ENCODE measurements at places on chromosomes 1 and 21. TPM values are rescaled to one million over a fixed set of nuclear protein-coding genes. Genes with fewer than 3 reads are reported as not detected.

- H3K27me3 ChIP-seq = no peaks in the 10 kb centered on the region
- H3K4me1 ChIP-seq = no peaks in the 10 kb centered on the region
- H3K4me3 ChIP-seq = no peak overlapping the region
- no peak overlapping the region for H3K27ac ChIP-seq
These were observed 510.0 kb downstream of the LTN1 start for GRCh38 chr21:28482657-28483056.

GRCh38 chr1:20210736-20211460, 24.6 kb upstream of the PLA2G2C start:
- no peak for DNase-seq
- H3K4me1 ChIP-seq = peaks cover 12% of the 10 kb centered on the region
- no peak overlapping the region for H3K4me3 ChIP-seq

DNA sequence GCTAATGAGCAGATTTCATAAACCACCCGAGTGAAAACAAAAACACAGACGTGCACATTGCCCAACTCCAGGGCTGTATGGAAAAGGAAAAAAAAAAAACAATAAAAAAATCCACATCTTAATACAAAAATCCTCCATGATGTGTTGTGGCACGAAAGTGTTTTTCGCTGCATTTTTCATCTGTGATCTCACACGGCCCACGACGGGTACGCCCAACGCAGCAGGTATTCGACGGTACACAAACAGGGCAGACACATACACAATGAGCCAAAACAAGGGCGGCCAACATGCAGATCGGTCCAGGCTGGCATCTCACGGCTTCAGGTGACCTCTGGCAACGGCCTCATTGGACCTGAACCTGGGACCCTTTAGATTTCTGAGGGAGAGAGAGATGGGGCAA, 31.1 kb downstream of the CASZ1 start:
- no peak overlapping the region for H3K27ac ChIP-seq
- H3K4me3 ChIP-seq = no peak overlapping the region
- DNase-seq = no peak
- H3K36me3 ChIP-seq = no peaks in the 10 kb centered on the region
- H3K4me1 ChIP-seq = peaks cover 7% of the 10 kb centered on the region
- no peaks in the 10 kb centered on the region for H3K27me3 ChIP-seq

- peaks cover 6% of the 10 kb centered on the region for H3K4me1 ChIP-seq
- no peak overlapping the region for H3K4me3 ChIP-seq
- no peak overlapping the region for H3K27ac ChIP-seq
- DNase-seq = no peak
- H3K27me3 ChIP-seq = no peaks in the 10 kb centered on the region
These were observed 285.2 kb upstream of the SGIP1 start for GRCh38 chr1:66248746-66249145.

GRCh38 chr1:221246628-221247415, 367.6 kb downstream of the HLX start:
- H3K27ac ChIP-seq = no peak overlapping the region
- H3K36me3 ChIP-seq = no peaks in the 10 kb centered on the region
- no peaks in the 10 kb centered on the region for H3K4me1 ChIP-seq
- H3K27me3 ChIP-seq = no peaks in the 10 kb centered on the region
- no peak overlapping the region for H3K4me3 ChIP-seq

DNA sequence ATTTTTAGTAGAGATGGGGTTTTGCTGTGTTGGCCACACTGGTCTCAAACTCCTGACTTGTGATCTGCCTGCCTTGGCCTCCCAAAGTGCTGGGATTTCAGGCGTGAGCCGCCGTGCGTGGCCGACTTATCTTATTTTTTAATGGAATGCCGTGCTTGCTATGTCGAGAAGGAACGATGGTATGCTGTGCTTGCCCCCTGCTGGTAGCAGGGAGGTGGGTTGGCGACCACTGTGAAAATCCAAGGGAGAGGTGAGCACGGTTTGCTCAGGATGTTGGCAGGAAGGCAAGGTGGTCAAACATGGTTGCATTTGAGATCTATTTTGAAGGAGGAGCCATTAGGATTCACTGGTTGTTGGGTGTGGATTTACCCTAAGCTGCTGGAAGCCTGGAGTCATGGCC, 45.8 kb upstream of the RCC2 start:
- H3K36me3 ChIP-seq = no peaks in the 10 kb centered on the region
- peaks cover 6% of the 10 kb centered on the region for H3K4me1 ChIP-seq
- H3K4me3 ChIP-seq = no peak overlapping the region
- DNase-seq = peak; percentile 77

- no peak overlapping the region for H3K4me3 ChIP-seq
- no peaks in the 10 kb centered on the region for H3K4me1 ChIP-seq
- H3K27me3 ChIP-seq = no peaks in the 10 kb centered on the region
These were observed 18.4 kb downstream of the ATPAF1 start for GRCh38 chr1:46649764-46650163.

GRCh38 chr1:12196641-12197482, 30.1 kb downstream of the TNFRSF1B start:
- no peaks in the 10 kb centered on the region for H3K36me3 ChIP-seq
- no peak overlapping the region for H3K27ac ChIP-seq
- H3K4me3 ChIP-seq = no peak overlapping the region
- DNase-seq = peak; percentile 82

DNA sequence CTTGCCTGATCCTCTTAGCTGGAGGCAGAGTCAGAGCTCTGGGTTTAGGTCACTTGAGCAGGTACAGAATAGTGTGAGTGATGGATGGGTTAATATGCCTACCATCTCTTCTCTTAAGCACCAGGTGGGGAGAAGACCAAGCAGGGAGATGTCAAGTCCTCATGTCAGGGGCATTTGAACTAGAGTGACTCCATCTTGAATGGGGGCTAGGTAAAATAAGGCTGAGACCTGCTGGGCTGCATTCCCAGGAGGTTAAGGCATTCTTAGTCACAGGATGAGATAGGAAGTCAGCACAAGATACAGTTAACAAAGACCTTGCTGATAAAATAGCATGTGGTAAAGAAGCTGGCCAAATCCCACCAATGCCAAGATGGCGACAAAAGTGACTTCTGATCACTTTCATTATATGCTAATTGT, 77.4 kb upstream of the BTG3 start:
- DNase-seq = no peak
- H3K27me3 ChIP-seq = no peaks in the 10 kb centered on the region
- H3K4me1 ChIP-seq = no peaks in the 10 kb centered on the region
- H3K36me3 ChIP-seq = 0 out of 2 replicates have a peak, but pooled peaks cover 3% of the 10 kb centered on the region

GRCh38 chr1:232009741-232010140, 383.2 kb downstream of the DISC1 start:
- H3K27ac ChIP-seq = no peak overlapping the region
- no peaks in the 10 kb centered on the region for H3K36me3 ChIP-seq

DNA sequence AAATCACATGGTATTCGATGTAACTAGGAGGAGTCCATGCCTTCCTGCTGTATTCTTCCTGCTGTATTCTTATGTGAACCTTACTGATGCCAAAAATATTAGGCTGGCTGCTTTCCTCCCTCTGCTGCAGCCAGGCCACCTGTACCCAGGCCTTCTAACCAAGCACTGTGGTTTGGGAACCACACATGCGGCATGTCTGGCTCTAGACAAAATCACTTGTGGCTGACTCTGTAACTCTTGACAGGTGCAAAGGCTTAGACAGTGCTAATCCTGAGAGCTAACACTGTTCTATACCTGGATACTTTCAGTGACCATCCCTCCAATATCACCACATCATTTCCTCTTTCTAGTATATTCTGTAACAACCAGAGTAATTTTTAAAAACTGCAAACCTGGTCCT, 67.7 kb downstream of the PCP4 start:
- no peak overlapping the region for H3K27ac ChIP-seq
- DNase-seq = no peak
- H3K36me3 ChIP-seq = no peaks in the 10 kb centered on the region
- H3K27me3 ChIP-seq = no peaks in the 10 kb centered on the region

- H3K27ac ChIP-seq = no peak overlapping the region
- H3K4me3 ChIP-seq = no peak overlapping the region
- peaks cover 24% of the 10 kb centered on the region for H3K27me3 ChIP-seq
- no peak for DNase-seq
These were observed 29.1 kb upstream of the JUN start for GRCh38 chr1:58812926-58813325.

- 0 out of 2 replicates have a peak, but pooled peaks cover 7% of the 10 kb centered on the region for H3K36me3 ChIP-seq
- no peaks in the 10 kb centered on the region for H3K27me3 ChIP-seq
- peaks cover 22% of the 10 kb centered on the region for H3K4me1 ChIP-seq
- H3K4me3 ChIP-seq = peak within 1 kb of the TSS; percentile 88
These were observed at the start of gene B4GALT2 for GRCh38 chr1:43978551-43979260. TSS of gene B4GALT2 (plus strand) at chr1:43979210. CDS start at chr1:43981161, 1,951 bp downstream.

DNA sequence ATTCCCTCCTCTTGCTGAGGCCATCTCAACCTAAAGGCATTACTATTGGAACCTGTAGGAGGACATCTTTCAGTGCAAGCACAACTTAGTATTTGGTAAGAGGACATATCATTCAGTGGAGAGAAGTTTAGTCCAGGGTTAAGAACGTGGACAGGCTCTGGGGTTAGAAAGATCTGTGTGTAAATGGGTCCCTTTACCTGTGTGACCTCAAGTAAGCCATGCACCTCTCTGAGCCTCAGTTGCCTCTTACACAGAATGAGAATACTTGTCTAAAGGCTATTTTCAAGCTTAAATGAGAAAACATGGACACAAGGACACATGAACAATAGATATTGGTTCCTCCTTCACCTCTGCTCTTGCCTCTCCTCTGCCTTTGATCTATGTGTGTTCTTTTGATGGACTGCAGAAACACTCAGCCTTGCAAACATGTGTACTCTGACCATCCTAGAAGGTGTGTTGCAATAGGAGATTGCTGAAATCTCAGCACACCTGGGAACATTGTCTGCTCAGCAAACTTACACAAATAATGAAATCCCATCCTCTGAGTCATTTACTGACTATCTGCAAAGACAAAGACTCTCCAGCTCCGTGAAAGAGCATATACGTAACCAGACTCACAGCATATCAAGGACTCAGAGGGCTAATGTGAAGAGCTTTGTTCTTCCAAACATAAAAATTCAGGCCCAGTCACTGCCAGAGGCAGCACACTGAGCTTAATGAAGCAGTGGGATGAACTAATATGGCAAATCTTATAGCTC, 143.8 kb downstream of the DAB1 start:
- H3K27ac ChIP-seq = no peak overlapping the region
- no peaks in the 10 kb centered on the region for H3K4me1 ChIP-seq
- DNase-seq = peak; percentile 20
- H3K27me3 ChIP-seq = no peaks in the 10 kb centered on the region
- no peak overlapping the region for H3K4me3 ChIP-seq
- H3K36me3 ChIP-seq = no peaks in the 10 kb centered on the region

- H3K4me3 ChIP-seq = no peak overlapping the region
- no peaks in the 10 kb centered on the region for H3K27me3 ChIP-seq
- H3K27ac ChIP-seq = no peak overlapping the region
- H3K36me3 ChIP-seq = no peaks in the 10 kb centered on the region
- H3K4me1 ChIP-seq = peaks cover 4% of the 10 kb centered on the region
These were observed 1.8 kb upstream of the C1orf74 start for GRCh38 chr1:209786146-209786545.

GRCh38 chr21:46532080-46532479, 72.8 kb downstream of the S100B start:
- H3K27me3 ChIP-seq = no peaks in the 10 kb centered on the region
- no peak overlapping the region for H3K4me3 ChIP-seq
- DNase-seq = no peak
- peaks cover 3% of the 10 kb centered on the region for H3K36me3 ChIP-seq
- H3K27ac ChIP-seq = no peak overlapping the region
- no peaks in the 10 kb centered on the region for H3K4me1 ChIP-seq

DNA sequence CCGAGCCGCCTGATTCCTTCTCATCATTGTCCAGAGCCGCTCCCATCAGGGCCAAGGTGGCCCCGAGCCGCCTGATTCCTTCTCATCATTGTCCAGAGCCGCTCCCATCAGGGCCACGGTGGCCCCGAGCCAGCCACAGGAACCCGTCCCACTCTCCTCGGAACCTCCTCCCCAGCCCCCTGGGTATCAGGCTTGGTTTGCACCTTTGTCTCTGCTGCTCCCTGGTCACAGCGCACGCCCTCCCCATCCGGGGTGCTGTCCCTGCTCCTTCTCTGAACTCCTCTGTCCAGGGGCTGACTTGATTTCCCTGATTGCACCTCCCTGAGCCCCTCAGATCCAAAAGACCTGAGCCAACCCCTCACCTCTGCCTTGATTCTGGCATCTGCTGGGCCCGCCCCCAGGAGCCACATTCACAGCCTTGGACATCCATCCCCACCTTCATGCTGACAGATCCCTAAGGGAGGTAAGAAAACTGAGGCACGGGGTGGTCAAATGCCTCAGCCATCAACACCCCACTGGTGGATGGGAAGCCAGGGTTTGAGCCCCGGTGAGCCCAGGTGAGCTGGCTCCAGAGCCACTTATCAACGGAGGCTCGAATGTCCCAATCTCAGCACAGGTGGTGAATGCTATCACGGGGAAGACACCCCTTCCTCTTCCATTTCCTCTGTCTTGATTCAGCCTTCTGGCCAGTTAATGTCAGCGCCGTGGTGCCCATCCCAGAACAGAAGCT, 25.6 kb upstream of the COL18A1 start:
- H3K27ac ChIP-seq = no peak overlapping the region
- H3K4me1 ChIP-seq = peaks cover 7% of the 10 kb centered on the region
- H3K27me3 ChIP-seq = no peaks in the 10 kb centered on the region
- no peak overlapping the region for H3K4me3 ChIP-seq
- no peak for DNase-seq
- H3K36me3 ChIP-seq = no peaks in the 10 kb centered on the region

DNA sequence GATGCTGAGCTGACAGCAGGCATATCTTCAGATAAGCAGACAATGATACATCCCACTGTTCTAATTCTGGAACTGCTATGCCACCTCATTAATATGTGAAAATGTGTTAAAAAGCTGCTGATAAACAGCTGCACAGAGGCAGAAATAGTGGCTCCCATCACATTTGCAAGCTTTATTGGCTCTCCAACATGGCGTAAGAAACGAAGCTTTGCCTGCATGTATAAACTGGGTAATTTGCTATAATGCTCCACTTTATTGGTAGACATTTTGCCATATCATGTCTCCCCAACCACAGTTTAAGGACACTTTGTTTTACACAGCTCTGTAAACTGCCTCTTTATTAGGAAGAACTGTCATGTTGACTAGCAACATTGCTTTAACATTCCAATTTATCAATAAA, 49.8 kb downstream of the SEC16B start:
- no peaks in the 10 kb centered on the region for H3K36me3 ChIP-seq
- H3K27me3 ChIP-seq = no peaks in the 10 kb centered on the region
- H3K27ac ChIP-seq = no peak overlapping the region
- no peak for DNase-seq

GRCh38 chr1:240414237-240414636, 197.7 kb downstream of the GREM2 start:
- no peak overlapping the region for H3K27ac ChIP-seq
- H3K4me3 ChIP-seq = no peak overlapping the region
- no peaks in the 10 kb centered on the region for H3K36me3 ChIP-seq
- H3K27me3 ChIP-seq = no peaks in the 10 kb centered on the region

The PADI3 gene
- 0.80 TPM for total RNA-seq

The LCE2B gene
- not detected for total RNA-seq

The SLC16A4 gene
- 0.94 TPM for total RNA-seq

The ZYG11A gene
- 4.3 TPM for total RNA-seq

The PEX19 gene
- total RNA-seq = 84.9 TPM

The KCNE2 gene
- total RNA-seq = 0.28 TPM

The SPATA21 gene
- not detected for total RNA-seq

The BLACAT1 gene
- 5.6 TPM for total RNA-seq

The FABP3 gene
- 19.3 TPM for total RNA-seq

The MTX1 gene
- total RNA-seq = 66.7 TPM

The GREM2 gene
- 0.12 TPM for total RNA-seq

The LAD1 gene
- total RNA-seq = 17.6 TPM
